ENCODE measurements at places on chromosomes 6 and 20.

- DNase-seq = no peak
Measured at GRCh38 chr20:48905297-48905647, 16.2 kb upstream of the ARFGEF2 start.

GRCh38 chr20:36215778-36216177 is 20.5 kb upstream of the AAR2 start:
- DNase-seq = no peak

DNA sequence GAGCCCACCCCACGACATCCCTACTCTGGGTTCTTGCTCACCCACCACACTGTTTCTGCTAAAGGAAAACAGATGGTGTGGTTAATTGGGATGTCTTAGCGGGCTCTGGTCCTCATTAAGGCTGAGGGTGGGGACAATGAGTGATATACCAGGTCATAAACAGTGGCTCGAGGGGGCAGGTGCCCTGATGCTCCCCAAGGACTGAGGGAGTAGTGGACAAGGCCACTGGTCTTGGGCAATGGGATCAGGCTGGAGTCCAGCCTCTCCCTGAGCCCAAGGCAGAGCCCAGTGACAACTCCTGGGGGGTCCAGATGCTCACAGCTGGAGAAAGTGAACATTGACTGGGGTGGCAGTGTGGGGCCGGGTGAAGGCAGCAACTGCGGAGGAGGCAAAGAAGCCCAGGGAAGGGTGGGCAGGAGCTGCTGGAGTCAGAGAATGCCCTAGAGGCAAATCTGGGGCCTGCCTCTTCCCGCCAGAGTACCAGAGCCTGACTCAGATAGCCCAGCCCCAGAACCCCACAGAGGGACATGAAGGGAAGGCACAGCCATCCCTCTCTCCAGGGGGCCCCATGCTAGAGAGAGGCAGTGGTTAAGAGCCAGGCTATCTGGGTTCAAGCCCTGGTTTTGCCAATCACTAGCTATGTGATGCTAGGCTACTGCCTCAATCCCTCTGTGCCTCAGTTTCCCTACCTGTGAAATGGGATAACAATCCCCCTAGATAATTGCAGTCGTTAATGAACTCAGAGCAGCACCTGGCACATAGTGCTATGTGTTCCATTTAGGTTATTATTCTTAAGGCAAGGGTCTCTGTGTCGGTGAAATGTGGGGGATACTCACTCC is 72.3 kb downstream of the MRPL14 start:
- no peak for DNase-seq

DNA sequence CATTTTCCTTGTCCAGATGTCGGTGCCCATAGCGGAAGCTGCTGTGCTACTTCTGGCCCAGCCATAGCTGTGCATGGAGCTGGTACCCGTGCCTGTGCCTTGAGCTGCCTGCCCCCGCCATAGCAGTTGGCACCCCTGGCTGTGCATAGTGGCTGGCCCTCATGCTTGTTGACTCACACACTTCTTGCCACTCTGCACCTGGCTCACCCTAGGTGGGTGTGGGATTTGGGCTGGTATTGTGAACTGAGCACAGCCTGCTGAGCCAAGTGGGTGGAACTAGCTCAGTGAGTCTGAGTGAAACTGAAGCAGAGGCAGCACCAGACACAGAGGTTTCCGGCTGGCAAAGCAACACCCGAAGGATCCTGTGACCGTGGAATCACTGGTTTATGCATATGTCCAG is 689.5 kb upstream of the EYS start:
- DNase-seq = no peak

- no peak for DNase-seq
Measured at GRCh38 chr6:6008648-6009421, 2.1 kb upstream of the NRN1 start.

GRCh38 chr6:118502169-118502568 is 45.9 kb upstream of the PLN start:
- no peak for DNase-seq

- no peak for DNase-seq
Measured at GRCh38 chr20:64038224-64038564, 2.2 kb downstream of the C20orf204 start.

- no peak for DNase-seq
Measured at GRCh38 chr6:160775792-160776580, 73.9 kb downstream of the PLG start.

DNA sequence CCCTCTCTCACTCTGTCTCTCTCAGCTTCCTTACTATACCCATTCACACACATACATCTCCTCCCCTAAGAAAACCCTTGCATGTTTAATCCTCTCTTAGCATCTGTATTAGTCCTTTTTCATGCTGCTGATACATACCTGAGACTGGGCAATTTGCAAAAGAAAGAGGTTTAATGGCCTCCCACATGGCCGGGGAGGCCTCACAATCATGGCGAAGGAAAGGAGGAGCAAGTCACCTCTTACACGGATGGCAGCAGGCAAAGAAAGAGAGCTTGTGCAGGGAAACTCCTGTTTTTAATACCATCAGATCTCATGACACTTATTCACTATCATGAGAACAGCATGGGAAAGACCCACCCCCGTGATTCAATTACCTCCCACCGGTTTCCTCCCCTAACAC is 398.5 kb upstream of the SASH1 start:
- no peak for DNase-seq

- DNase-seq = no peak
Measured at GRCh38 chr20:20063941-20064702, 11.8 kb downstream of the CFAP61 start.

- no peak for DNase-seq
Measured at GRCh38 chr6:158571826-158572652, 12.1 kb downstream of the TMEM181 start.

DNA sequence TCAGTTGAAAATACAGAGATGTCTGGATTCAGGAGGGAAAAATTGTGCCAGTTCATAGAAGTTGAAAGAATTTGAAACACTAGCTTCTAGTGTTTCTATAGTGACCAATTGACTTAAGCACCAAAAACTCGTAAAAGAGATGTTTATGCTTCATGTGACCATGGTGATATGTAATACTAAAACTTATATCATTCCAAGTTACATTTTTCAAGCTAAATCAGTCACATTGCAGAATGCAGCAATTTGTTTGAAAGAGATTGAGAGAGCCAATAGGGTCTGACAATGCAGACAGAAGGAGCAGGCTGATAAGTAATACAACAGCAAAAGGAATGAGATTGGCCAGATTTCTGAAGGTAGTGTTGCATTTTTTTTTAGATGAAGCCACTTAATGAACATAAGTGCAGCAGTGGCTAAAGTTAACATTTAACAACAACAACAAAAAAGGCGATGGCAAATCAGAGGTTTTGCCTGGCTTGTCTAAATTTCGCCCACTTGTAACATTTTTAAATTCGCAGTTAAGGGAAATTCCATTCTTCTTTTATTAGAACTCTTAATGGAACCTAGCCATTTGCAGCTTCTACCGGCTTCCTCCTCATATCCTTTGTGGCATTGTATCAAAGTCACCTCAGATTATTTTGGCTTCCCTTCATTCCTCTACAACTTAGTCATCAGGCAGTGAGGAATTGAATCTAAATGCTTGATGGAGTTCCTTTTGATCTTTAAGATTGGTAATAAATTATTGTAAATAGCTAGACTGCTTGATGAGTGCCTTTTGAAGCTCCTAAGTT is 484.0 kb upstream of the SOX4 start:
- DNase-seq = no peak

DNA sequence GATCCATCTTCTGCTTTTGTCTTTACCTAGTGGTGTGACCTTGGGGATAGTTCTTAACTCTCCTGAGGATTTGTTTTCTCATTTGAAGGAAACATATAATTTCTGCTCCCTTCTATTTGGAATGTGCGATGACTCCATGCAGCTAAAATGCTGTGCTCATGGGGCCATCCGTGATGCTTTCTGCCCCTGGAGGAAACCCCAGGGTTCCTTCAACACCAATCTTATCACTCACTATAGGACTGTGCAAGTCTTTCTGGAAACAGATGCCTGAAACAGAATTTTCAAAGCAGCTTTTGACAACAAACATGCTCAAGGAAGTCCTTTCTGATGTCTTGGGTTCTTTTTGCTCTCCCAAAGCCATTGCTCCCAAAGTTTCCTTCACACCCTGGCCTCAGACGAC is 128.8 kb upstream of the GGTLC1 start:
- DNase-seq = no peak

DNA sequence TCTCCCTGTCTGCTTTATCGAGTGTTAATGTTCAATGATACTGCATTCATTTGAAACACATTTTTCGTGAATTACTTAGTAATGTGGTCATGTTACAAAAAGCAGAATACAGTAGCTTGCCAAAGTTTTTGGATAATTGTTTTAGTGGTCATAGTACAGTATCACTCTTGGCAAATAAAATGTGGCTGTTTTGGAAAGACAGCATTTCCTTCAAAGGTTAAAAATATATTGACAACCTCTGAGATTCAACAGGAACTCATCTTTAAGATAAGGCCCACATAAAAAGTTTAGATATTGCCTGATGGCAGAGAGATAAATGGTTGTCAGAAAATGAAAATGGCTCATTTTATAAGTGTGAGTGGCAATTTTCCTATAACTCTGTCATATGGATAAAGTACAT is 297.7 kb upstream of the MAN1A1 start:
- no peak for DNase-seq

DNA sequence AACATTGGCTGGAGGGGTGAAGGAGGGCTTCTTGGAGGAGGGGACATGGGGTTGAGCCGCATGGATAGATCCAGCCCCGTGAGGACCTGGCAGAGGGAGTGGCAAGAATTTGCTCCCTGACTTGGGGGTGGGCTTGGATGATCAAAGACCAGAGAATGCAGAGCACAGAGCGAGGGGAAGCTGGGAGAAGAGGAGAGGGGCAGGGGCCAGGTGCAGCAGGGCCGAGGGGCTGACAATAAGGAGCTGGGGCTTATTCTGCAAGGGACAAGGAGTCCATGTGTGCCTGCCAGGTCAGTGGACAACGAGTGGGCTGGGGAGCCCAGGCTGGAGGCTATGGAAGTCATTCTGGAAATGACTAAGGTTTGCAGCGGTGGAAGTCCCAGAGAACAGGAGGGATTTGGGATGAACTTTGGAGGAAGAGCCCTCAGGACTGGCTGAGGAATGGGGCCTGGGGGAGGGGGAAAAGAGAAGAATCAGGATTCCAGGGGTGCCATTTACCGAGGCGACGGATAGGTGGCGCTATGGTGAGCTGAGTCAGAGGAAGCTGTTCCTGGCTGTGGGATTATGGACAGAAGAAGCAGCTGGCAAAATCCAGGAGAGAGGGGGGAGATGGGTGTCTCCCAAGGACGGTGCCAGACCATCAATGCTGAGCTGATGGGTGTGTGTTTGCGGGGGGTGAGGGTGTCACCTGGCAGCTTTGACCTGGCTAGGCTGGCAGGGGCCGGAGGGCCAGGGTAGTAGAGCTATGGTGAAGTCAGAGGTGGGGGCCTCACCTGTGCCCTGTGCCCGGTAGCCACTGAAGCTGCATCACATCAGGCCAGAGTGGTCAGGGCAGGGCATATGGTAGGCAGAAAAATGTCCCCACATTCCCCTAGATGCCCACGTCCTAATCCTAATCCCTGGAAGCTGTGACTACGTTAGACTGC is 7.8 kb downstream of the KCNG1 start:
- DNase-seq = peak; percentile 36

- DNase-seq = no peak
Measured at GRCh38 chr6:111686932-111687266, 81.2 kb upstream of the TRAF3IP2 start.

DNA sequence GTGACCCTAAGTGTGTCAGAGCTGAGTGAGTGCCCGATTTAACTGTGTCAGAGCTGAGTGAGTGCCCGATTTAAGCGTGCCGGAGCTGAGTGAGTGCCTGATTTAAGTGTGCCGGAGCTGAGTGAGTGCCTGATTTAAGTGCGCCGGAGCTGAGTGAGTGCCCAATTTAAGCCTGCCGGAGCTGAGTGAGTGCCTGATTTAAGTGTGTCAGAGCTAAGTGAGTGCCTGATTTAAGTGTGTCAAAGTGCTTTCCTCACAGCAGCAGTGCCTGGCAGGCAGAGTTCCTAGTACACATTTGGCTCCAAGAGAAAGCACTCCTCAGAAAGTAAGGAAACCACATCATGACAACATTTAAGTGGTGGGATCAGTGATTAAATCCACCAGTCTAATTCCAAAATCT is 13.2 kb downstream of the SERAC1 start:
- DNase-seq = no peak

GRCh38 chr20:651713-652614 is 1.0 kb downstream of the SRXN1 start:
- no peak for DNase-seq

- DNase-seq = no peak
Measured at GRCh38 chr6:78483553-78484197, 383.7 kb upstream of the IRAK1BP1 start.

- no peak for DNase-seq
Measured at GRCh38 chr6:151835396-151835795, 27.9 kb downstream of the ESR1 start.

DNA sequence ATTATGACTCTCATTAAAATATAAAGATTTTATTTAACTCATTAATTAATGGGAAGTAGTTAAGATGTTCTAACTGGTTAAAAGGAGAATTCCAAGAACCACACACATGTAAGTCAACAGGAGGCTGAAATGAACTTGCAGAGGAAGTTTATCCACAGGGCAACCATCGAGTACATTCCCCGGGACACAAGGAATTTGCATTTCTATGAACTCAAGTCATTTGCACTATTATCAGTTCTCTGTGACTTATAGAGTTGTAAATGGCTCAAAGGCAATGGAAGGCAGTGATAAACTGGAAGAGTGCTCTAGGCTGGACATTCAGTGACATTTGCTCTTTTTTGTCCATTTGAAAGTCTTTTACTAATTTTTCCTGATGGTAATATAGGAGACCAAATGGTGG is 97.4 kb downstream of the SNX5 start:
- DNase-seq = no peak

DNA sequence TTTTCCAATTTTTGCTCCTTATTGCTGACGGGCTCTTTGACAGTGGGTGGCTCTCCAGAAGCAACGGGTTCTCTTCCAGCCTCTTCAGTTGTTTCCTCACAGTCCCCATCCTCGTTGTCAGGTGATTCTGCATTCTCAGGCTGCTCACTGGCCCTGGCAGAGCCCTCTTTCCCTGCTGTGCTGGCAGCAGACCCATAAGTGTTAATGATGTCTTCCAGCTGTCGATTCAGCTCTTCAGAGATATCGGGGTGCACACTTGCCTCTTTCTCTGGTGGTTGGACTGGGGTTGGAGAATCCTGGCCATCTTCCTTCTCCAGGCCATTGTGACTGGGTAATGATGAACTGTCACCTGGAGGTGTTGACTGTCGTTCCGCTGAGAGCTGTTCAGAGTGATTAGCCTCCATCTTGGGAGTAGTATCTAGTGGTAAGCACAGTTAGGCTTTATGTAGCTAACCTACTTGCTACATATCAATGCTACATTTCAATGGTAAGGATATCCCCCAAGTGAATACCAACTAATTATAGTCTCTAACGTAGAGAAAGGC is 3.2 kb downstream of the TXLNB start:
- no peak for DNase-seq
